Anterior cingulate cortex (tissue), 58 donors: ENCODE measurements at places on chromosomes 16 and 17.

DNA sequence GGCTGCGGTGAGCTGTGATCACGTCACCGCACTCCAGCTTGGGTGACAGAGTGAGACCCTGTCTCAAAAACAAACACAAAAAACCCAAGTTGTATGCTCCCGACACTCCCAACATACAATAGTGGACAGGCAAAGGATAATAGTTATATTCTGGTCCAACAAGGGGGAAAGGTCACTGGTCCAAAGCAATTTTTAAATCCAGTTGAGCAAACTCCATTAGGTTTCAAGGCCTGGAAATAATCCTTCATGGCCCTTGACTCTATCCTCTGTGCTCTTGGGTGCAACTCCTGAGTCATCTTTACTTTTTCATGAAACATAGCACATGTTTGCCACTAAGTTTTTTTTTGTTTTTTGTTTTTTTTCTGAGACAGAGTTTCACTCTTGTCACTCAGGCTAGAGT, 50.3 kb upstream of the PHOSPHO1 start:
- no peak for DNase-seq

- no peak for DNase-seq
Measured at GRCh38 chr16:49621241-49622083, 234.4 kb downstream of the ZNF423 start.

DNA sequence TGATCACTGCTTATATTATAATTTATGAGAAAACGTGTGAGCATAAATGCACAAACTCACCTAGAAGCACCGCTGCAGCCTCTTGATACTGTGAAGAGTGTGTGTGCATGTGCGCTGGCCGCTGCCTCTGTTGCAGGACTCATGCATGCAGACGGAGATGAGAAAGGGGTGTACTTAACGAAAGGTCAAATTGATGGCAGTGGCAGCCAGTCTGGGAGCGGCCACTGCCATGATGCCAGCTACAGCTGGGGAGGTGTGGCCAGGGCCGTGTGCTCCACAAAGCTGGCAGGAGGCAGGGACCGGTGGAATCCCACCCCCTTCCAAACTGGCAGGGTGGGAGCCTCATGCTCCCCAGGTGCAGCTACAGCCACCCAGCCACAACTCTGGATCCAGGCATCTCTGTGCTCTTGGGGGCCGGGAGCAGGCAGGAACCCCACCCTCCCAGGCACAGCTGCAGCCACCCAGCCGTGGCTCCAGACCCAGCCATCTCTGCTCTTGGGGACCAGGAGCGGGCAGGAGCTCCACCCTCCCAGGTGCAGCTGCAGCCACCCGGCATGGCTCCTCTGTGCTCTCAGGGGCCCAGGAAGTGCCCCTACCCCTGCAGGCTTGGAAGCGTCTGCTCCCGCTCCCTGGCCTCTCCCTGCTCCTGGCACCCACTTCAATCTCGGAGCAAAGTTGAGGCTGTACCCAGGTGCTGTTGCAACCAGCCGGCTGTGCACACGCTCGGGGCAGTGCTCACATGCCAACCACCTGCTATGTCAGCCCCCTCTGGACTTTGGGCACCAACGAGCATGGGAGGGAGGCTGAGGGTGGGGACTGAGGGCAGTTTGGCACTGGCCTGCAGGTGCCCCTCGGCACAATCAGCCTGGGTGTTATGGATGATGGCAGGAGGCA, 77.5 kb upstream of the CHMP6 start:
- DNase-seq: no peak

DNA sequence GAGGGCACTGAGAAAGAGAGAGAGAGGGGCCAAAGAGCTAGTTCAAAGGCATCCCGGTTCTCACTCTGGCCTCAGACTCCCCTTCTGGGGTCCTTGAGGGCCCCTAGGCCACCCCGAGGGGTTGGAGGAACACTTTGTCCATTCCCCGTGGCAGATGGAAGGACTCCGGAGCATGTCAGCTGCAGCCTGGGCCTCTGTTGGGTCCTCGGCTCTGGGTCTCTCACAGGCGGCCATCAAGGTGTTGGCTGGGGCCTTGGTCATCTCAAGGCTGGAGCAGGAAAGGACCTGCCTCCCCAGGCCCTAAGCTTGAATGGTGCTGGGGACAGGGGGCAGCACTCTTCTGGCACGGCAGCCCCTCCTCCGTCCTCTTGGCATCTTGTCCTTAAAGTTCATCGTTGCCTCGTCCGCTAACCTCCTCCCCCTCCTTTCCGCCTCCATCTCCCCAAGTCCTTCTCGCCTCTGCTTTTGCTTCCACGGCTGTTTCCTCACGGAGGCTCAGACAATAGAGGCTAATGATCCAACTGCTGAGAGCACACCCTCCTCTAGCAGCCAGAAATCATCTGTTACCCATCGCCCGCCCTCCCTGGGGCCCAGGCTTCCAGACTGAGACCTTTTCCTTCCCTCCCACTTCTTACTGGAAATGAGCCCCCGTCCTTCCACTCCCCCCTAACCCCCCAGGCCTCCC, 23.3 kb downstream of the CCR7 start:
- DNase-seq: peak; percentile 45

DNA sequence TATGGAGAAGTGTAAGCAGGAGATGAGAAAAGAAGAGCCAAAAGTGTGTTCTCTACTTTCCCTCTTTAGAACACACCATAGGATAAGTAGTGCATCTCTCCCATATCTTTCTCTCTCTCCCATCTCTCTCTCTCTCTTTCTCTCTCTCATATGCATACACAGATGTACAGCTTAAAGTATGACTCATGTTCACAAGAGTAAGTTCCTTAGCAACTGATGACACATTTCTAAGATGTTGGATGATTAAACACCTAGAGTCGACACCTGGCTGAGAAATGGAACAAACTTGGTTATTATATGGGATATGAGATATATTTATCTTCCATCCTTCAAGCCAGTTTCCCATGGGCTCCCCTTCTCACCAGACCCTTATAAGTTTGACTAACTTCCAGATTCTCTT, 113.5 kb downstream of the TMEM132E start:
- no peak for DNase-seq

DNA sequence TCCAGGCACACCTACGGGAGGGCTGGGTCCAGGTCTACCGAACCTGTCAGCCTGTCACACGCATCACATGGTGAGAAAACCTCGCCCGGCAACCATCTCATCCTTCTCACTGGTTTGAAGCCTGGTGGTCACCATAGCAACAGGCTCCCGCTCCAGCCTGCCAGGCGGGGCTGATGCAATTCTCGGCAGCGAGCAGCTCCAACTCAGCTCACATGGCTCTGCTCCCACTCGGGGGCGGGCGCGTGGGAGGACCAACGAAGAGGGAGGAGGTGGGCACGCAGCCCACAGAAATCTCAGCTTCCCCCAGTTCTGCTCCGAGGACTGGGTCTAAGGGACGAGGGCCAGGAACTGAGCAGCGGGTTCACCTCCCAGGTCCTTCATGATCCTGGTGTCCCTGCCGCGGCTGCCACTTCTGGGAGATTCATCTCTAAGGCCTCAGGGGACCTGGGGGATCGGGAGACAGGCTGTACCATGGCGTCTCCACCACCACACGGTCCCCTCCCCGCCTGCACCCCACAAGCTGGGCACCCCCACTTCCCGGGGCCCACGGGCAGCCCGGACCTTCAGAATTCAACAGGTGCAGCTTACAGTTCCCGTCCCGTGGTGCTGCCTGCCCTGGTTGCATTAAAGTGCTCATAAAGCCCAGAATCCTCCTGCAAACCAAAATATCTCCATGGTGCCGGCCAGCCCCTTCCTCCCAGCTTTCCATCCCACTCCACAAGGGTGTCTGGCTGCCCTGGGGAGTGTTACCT, 25.8 kb downstream of the ABR start:
- peak; percentile 60 for DNase-seq

DNA sequence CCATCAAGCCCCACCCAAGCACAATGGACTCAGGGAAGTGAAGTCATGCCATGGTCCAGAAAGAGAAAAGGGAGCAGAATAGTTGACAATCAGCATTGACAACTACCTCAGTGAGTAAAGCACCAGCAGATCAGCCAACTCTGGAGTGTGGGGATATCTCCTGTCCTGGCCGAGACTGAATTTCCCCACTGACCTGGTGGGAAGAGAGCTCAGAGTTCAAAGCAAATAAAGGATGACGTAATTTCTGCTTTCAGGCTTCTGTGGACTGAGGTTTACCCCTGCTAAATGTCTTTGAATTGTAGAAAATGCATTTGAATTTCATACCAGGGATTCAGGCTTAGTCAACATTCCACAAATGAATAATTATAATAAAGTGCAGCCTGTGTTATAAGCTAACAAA, 152.9 kb downstream of the CBLN1 start:
- no peak for DNase-seq

GRCh38 chr17:82615084-82616020, 32.9 kb downstream of the WDR45B start:
- no peak for DNase-seq

GRCh38 chr17:77144227-77144626, 3.5 kb downstream of the SEC14L1 start:
- no peak for DNase-seq

- DNase-seq: no peak
Measured at GRCh38 chr16:47578573-47578972, 117.4 kb downstream of the PHKB start.

DNA sequence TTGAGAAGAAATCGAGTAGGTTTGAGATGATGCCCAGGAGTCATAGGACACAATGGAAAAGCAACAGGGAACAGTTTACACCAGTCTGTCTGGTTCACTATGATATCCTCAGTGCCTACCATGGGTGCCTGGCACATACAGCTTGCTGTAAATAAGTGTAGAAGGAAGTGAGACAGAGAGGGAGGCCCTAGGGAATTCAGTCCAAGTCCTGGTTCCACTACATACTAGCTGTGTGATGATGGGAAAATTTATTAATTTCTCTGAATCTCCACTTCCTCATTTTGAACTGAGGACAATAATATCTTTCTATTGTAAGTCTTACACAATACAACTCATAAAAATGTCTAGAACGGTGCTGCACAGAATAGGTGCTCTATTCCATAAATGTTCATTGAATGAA, 53.3 kb upstream of the LYRM9 start:
- DNase-seq: no peak

- DNase-seq: no peak
Measured at GRCh38 chr17:42991471-42991870, 6.7 kb upstream of the RPL27 start.

DNA sequence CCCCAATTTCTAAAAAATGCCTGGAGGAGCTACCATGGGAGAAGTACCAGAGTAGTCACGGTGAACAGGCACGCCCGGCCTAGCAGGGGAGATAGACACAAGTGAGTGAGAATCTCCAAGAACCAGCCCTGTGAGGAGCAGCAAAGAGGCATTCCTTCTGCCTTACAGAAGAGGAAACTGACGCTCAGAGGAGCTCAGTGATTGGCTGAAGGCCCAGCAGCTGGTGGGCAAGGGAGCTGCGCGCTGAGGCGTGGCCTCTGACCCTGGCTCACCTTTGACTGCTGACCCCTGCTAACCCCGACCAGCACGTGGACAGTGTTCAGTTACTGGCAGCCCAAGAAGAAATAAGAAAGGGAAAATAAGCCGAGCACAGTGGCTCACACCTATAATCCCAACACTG, 1.8 kb downstream of the C16orf96 start:
- DNase-seq: no peak

DNA sequence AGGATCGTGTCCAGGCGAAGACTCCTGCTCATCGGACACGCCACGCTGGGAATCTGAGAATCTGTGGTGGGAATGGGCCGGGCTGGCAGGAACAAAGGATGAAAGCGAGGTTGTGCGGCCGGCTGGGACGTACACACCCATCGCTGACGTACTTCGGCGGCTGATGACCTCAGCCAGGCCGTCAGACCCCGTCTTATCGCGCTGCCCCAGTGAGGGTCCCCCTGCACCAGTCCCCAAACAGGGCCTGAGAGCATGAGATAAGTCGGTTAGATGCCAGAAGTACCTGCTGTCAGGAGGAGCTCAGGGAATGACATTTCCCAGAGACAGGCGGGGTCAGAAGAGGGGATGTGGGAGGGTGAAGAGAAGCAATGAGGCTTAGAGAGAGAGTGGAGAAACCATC, 16.0 kb upstream of the SP6 start:
- DNase-seq: no peak

DNA sequence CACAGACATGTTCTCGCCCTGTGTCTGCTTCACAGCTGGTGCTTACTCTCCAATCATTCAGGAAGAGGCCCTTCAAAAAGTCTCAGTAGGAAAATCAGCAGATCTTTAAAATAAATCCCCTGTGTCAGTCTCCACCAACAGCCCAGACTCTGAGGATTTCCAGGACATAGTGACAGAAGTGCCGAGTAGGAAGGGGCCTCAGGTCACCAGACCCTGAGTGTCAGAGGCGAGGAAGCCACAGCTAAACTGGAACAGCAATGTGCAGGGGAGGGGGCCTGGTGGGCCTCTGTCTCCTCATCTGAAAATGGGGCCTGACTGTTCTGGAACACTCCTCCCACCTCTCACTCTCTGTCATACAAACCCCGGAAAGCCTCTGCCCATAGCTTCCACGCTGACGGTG, 6.3 kb downstream of the CACNG4 start:
- no peak for DNase-seq

DNA sequence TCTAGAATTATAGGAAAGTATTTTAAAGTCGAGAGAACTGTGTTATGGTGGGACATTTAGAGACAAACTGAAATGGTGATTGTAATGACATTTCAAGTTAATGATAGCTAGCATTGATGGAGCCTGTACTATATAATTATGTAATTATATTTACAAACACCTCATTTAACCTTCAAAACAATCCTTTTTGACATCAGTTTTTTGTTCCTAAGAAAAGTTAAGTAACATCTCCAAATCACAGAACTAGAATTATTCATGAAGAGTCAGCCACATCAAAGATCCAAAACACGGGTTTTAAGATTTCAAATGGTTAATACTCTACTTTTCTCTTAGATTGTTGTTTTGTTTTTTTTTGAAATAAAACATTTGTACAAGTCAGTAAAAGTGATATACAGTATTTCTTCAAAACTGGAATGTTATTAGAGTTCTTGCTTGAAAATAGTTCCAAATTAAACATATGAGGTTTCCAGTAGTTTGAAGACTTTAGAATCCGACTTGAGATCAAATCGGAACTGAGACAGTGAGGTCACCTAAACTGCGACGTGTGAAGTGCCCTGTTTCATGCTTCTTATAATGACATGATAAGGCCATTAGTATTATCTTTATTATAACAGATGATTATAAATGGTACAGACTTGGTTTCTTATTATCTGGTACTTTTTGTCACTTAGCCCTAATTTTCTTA, 264.9 kb upstream of the TBX2 start:
- no peak for DNase-seq

GRCh38 chr16:3171855-3172593, 16.0 kb upstream of the OR1F1 start:
- DNase-seq: no peak

DNA sequence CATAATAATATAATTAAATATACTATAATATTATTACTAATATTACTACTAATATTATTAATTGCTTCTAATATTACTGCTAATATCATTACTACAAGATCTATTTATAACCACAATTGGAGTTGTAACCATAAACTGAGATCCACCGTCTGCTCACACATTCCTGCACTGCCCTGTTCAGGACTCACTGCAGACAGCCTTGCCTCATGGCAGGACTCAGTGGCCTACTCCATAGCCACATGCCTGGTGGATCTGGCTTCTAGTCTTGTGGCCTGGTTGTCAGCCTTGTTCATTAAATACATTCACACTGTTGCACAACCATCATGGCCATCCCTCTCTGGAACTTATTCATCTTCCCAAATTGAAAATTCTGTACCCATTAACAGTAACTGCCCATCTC, 48.0 kb downstream of the SRL start:
- DNase-seq: no peak
